ENCODE measurements at places on chromosomes 7 and 10.

GRCh38 chr10:4545062-4545461 is 280.9 kb upstream of the AKR1E2 start:
- DNase-seq = no peak

DNA sequence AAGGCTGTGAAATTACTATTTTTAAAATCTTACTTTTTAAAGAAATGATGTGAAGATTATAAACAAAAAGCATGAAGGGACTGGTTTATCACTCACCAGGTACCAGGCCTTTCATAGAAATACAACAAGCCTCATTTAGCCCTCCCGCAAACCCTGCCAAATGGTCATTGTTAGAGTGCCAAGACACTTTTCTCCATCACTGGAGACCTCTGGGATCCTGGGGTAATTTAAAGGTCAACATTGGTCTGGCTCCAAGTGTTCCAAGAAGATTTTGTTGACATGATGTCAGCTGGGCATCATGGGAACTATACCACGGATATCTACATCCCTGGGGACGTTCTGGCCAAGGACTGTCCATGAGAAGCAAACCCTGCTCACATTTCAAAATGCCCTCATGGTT is 138.0 kb upstream of the FRMD4A start:
- DNase-seq = no peak

DNA sequence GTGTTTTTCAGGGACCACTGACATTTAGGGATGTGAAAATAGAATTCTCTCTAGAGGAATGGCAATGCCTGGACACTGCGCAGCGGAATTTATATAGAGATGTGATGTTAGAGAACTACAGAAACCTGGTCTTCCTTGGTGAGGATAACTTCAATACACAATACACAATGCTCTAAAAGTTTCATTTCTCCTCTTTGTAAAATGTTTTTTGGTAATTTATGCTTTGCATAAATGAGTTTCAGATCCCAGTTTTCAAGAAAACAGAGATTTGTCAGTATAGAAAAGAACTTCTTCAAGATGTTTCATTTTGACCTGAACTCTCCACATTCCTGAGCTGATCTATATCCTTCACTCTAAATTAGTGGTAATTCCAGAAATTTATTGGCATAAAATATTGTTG is 14.2 kb downstream of the ZNF92 start:
- DNase-seq = no peak

DNA sequence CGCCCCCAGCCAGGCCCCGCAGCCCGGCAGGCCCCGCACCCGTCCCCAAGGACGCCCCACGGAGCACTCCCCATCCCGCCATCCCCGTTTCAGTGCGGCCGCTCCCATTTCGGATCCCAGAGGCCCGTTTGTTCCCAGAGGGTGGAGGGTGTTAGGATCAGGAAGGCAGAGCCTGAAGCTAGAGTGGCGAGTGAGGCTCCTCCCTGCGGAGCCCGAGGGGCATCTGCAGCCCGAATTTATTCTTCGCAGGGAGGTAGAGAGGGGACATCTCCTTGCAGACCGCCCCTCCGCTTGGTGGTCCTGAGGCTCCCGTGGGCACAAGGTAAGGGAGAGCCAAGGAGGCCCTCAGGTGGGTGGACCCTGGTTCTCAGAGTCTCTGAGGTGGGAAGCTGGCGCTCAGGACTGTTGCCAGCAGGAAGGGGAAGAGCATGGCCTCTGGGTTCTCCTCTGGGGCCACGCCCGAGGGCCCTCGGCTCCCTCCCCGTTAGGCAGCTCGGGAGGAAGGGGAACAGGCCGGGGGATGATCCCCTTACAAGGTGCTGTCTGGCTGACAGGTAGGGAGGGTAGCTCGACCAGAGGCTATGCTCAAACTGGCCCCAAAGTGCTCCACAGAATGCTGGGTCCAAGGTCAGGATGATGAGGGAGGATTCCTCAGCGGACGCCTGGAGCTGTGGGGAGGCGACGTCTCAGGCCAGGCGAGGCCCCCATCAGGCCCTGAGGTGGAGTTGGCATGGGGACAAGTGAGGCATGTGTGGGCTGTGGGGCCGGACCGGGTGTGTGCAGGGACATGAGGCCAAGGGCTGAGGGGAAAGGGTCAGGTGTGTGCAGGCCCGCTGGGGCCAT is 17.4 kb downstream of the POLL start:
- DNase-seq = no peak

DNA sequence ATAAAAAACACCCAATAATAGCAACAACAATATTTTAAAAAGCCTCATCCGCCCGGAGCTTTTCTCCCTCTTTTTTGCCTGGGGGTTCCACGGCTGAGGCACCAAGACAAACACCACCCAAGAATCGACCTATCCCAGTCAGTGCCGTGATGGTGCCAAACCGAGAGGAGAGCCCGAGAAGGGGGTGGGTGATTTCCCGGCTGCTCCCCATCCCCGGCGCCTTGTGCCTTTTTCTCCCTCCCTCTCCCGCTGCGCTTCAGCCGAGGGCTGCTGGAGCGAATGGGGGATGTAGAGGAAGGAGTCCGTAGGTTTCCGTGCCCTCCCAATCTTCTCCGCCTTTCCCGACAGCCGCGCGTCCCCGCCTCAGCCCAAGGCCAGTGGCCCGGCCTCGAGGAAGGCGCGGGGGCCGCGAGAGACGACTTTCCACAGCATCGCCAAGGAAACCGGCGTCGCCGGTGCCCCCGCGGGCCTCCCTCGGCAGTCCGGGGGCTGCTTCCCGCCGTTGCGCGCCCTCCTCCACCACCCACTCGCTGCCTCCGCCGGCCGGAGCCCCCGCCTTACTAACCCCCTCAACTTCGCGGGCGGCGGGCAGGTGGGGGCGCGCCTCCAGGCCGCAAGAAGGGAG is 1.3 kb downstream of the EGR2 start:
- DNase-seq = peak; percentile 12

DNA sequence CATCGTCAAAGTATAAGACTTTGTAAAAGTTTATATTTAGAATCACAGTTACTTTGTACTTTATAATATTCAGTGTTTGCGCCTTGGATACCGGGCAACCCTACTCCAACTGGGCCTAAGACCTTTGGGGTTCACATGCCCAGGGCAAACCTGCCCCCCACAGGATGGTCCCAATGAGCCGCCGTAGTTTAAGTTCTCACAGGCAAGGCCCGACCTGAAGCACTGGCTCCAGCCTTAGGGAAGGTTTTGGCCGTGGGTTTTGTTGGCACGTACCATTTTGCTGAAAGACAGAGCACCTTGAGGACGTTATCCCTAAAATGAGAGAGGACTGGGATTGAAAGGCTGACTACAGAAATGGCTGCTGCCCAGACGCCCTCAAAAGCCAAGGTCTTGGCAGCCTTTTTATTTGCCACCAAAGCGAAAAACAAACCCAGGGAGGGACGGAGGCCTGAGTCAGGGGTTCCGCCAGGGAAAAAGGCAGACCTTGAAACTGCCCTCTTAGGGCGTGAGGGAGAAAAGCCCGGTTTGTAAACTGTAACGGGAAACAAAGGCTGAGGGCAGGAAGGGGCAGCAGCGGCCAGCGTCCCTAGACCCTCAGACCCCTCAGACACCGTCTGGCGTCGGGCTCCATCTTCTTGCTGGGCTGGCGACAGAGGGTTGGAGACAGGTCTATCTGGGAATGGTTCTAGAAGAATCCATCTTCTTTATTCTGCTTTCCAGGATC is at the start of gene CCDC172:
CCDC172 (plus strand) TSS at position 222 of the 724 bp plus-strand sequence. CDS start 564 bp downstream, outside the sequence.
- DNase-seq = no peak

DNA sequence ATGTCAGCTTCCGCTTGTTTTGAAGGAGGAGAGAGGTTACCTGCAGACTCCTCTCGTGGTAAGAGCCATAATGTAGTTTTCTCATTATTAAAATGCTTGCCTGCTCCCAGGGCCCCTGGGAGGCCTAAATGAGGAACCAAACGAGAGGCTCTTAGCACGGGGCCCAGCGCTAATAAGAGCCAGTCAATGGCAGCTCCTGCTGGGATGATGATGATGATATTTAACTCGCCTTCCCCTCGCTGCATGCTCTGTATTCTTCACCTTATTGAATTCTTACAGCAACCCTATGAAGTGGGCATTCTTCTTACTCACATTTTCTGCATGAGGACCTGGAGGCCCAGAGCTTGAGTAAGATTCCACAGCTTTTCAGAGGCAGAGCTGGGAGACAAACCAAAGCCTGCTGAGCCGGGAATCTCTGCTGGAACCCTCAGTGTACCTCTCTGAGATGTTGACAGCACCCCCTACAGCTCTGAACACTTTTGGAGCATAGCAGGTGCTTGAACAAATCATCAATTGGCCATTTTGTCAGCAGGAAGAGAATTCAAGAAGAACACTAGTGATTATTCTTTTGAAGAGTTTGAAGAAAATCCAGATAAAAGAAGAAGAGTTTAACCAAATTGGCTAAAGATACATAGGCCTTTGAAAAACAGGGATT is 93.1 kb upstream of the HABP2 start:
- DNase-seq = no peak

DNA sequence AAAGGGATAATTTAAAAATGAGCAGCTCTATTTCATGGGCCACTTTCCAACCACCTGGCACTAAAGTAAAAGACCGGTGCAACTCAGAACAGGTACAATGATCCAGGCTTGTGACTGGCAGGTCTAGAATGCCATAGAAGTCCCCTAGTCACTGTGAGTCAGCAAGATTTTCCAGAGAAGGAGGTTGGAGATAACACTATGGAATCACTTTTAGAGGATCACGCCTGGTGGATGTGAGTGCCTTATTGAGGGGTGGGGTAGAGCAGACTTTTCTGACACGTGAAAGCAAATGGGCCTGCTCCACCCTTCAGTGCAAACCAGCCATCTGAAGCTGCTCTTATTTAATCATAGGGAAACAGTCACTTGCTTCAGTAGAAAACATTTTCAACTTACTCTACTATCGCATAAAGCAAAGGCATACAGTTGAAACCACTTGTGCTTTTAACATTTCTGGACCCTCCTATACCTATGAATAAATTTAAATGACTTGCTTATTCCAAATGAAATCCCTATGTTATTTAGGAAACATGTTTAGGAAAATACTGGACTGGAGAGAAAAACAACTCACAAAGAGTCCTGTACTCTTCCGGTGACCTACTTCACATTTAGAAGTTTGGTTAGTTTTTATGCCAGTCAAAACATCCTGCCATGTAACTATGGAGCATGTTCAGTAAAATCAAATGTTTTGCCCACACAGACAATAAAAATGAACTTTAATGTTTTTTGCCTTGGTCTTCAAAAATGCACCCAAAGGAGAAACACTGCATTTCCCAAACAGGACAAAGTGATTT is 21.5 kb upstream of the AKR1C1 start:
- DNase-seq = no peak

DNA sequence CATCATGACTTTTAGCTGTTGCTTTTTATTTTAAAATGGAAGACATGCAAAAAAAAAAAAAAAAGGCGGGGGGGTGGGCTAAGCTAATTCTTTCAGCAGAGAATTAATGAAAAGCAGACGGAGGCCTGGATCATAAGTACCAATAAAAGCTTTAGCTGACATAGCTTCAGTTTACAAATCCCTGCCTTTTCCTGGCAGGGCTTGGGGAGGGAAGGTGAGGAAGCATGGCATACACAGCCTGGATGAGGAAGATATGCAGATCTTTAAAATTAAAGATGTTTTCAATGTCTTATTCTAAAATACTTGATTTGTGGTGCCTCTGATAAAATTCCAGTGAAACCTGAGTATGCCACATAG is 57.0 kb downstream of the ICA1 start:
- DNase-seq = no peak

- DNase-seq = no peak
Observed at GRCh38 chr7:80134536-80135308, at the start of gene GNAI1. TSS of gene GNAI1 (plus strand) at chr7:80134831. CDS start at chr7:80135161, 330 bp downstream.

DNA sequence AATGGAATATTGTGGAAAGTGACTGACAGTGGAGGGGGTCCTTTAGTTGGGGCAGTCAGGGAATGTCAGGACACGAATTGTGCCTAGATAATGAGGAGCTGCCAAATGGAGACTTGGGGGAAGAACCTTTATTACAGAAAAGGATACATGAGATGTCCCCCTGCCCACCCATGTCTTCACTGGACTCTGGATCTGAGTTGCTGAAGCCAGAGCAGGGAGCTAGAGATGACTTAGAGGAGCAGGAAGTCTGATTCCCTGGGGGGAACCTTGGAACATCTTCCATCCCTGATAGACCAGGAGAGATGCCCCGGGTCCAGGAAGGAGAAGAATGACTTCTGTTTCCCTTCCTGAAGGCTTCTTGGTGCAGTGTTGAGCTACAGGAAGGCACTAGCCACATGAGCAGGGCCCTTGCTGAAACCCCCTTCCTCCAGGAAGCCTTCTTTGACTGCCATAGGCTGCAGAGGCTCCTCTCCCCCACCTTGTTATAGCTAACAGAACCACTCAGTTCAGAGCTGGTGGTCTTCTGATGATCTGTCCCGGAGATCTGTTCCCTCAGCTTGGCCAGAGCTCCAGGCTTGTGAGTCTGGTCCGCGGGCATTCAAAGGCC is 747 bp upstream of the NEURL1 start:
- no peak for DNase-seq

DNA sequence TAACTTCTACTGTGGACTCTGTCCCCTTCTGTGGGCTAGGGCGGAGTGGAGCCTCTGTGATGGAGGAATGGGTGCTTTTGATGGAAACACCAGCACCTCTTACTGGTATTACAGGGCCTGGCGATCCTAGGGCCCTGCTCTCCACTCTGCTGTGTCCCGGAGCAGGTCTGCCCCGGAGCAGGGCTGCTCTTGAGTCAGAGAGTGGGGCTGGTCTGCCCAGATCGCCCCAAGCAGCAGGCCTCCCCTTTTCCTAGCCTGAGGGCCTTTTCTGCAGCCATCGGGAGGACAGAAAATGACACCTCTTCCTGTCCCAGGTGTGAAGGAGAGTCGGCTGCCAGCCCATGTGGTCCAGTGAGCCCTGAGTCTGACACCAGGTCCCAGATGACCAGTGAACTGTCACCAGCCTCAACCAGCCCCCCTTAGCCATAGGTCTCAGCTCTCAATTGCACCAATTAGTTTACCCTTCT is 1.4 kb downstream of the ZNF282 start:
- no peak for DNase-seq

GRCh38 chr7:101235522-101235921 is 2.1 kb downstream of the CLDN15 start:
- no peak for DNase-seq

DNA sequence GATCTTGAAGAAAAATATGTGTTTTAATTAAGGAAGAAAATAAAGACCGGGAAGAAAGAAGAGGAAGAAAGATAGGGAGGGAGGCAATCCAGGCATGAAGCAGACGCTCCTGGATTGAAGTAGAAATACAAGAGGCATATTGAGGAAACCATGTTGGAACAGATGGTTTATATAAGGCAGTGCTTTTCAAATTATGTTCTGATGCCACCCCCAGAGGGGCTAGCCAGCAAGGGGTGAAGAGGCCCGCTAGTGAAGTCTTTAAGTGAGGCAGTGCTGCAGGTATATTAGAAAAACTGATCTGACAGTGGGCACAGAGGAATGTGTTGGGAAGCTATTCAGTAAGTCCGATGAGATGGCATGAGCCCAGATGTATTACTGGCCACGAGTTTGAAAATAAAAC is 40.1 kb downstream of the REEP3 start:
- DNase-seq = no peak

- DNase-seq = no peak
Observed at GRCh38 chr10:126452245-126452644, 64.0 kb upstream of the ADAM12 start.

DNA sequence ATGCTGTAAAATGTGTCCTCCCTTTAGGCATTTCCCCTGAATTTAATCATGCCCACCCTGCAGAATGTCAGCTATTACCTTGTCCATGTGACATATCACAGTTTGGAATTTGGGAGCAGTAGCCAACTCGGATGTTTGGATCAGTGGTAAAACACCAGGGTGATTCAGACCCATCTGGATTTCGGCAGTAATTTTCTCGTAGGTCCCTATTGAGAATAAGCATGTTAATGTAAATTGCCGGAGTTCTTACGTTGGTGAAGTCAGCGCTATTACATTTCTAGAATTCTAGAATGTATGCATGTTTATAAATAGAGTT is 44.1 kb downstream of the HGF start:
- no peak for DNase-seq

GRCh38 chr10:58885686-58886345 is 290.6 kb upstream of the PHYHIPL start:
- DNase-seq = no peak
